Heart left ventricle (tissue), 16 donors: ENCODE measurements at places on chromosomes 5 and 9. TPM values are rescaled to one million over a fixed set of nuclear protein-coding genes. Genes with fewer than 3 reads are reported as not detected.
A peak's percentile ranks its signal among the peaks of the same experiment; 100 is the strongest.

- no peak for DNase-seq
Observed at GRCh38 chr5:149210968-149211490, 60.6 kb upstream of the AFAP1L1 start.

DNA sequence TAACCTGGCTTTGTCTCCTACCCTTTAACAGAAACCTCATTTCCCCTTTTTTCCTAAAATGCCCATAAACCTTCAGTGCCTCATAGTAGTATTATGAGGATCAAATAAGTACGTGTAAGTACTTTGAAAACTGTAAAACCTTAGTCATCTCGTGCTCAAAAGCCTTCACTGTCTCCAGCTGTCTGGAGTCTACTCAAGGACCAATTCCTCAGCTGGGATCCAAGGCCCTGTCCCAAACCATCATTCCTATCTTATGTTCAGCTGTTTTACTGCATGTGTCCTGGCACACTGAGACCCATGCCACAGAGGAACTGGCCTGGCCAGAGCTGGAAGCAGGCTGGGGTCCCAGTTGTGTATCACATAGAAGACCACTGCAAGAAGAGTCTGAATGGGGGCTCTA lies 15.9 kb downstream of the ADAMTSL1 start:
- DNase-seq = no peak

DNA sequence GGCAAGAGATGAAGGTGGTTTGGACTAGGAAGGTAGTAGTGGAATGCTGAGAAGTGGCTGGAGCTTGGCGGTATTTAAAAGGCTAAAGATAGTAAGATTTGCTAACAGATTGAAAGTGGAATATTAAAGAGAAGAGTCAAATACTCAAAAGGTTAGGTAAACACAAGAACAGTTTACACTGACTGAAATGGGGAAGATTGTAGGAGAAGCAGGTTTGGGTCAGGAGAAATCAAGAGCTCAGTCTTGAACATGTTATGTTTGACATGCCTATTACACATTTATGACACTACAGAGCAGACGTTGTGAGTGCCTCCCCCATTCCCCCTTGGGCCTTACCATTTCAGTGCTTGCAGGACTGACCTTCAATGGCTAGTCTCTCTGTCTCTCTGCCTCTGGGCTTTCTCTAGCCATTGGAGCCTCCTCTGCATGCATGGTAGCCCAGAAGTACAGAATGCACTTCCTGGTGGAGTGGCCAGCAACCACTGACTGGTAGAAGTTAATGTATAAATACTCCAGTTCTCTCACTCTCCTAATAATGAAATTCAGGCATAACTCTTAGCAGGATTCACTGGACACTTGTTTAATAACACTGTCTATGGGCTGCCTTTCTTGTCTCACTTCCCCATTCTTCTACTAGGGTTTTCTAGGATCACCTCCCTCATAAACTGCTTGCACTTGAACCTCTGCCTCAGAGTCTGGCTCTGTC lies 56.8 kb downstream of the HMGCS1 start:
- DNase-seq = no peak

GRCh38 chr9:124045830-124046177 lies 34.2 kb downstream of the LHX2 start:
- DNase-seq = no peak

Gene TIMD4
- polyA plus RNA-seq = not detected

GRCh38 chr5:14035859-14036503 lies 91.5 kb upstream of the DNAH5 start:
- DNase-seq = peak; percentile 31

- no peak for DNase-seq
Observed at GRCh38 chr5:142597546-142598337, 88.1 kb downstream of the FGF1 start.

DNA sequence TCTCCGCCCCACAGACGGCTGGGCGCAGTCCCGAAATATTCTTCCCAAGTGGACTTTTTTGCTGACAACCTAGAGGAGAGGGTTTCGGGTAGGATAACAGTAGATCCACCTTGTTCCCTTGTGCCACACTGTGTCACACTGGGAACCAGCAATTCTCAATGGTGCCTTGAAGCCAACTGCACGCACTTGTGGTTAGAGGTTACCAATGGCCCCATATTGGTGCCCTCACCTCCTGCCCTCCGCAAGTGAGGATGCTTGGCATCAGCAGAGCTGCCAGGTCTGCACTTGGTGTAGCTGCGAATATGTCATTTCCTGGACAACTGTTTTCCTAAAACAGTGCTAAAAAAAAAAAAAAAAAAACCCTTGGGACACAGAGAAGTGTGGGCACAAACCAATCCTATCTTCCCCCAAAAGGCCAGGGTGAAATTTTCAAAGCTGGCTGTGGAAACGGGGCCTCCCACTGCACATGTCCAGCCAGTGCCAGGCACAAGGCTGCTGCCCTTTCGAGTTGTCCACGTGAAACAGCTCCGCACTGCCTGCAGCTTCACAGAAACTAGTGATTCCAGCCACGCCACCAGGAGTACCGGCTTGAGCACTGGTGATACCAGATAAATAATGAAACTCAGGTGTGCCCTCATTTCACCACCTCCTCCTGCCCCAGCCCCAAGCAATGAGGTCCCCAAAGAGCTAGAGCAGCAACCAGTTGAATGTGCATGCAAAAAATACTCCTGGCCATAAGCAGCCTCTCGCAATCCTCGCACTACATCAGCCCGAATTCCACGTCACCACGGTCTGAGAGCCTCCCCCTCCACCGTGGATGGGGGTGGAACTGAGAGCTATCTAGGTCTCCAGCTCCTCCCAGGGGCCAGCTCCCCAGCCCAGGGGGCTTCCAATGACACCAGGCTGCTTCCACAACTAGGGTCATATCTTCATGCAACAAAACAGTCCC lies 51.2 kb downstream of the USP20 start:
- DNase-seq = no peak

DNA sequence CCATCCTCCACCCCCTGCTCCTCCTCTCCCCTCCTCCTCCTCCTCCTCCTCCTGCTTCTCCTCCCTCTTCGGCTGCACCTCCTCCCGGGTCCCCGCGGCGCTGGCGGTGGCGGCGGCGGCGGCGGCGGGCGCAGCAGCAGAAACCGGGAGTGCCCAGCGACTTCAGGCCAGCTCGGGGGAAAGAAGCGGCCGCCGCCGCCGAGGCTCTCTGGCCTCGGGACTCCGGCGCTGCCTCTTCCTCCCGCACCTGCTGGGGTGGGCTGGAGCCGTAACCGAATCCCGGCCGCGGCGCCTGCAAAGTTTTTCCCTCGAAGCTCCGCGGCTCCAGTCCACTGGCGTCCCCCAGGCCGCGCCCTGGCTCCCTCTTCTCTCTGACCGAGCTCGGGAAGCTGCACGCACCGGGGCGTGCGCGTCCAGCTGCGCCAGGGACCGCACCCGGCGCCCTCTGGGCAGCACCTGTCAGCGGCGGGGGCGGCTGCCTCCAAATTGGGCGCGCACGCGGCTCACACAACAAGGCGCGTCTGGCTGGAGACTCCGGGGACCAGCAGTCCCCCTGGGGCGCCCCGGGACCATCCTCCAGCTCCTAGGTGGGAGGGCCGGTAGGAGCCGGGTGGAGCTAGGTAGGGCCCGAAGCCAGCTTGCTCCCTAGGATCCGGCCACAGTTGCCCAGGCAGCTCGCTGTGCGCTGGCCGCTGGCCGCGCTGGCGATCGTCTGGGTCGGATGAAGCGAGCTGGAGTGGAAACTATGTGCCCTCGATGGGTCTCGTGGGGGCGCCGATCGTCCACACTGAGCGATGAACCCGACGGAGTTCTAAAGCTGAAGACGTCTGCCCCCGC lies at the start of gene MCTP1:
Gene MCTP1 (minus strand): TSS at position 523 of the 837 bp plus-strand sequence.
- DNase-seq = no peak

- no peak for DNase-seq
Observed at GRCh38 chr9:91577633-91578061, 154.0 kb upstream of the NFIL3 start.

Gene OTULINL
- 0.65 TPM for polyA plus RNA-seq

GRCh38 chr9:12826924-12827565 lies 52.2 kb downstream of the LURAP1L start:
- no peak for DNase-seq

DNA sequence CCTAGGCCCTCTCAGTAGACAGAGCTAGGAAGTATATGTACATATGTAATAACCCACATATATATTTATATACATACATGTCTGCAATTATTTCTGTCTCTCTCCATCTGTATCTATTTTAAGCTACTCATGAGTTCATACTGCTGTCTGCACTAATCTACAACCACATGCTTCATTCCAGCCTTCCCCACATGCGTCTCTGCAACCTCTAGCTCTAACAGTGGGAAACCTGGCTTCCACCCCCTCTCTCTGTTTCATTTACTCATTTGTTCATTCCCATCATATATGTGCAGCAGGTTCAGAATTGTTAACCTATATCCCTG lies 23.3 kb downstream of the DCANP1 start:
- no peak for DNase-seq

Gene KCNV2
- polyA plus RNA-seq = not detected

GRCh38 chr5:177997319-177997670 lies 1.3 kb upstream of the PROP1 start:
- DNase-seq = no peak

- DNase-seq = no peak
Observed at GRCh38 chr5:174303035-174303434, 257.5 kb downstream of the NSG2 start.

GRCh38 chr9:124899845-124900244 lies 37.9 kb downstream of the ARPC5L start:
- no peak for DNase-seq

GRCh38 chr5:24591426-24591825 lies 53.4 kb downstream of the CDH10 start:
- DNase-seq = no peak
